ENCODE measurements at places on chromosomes 1 and 21. TPM values are rescaled to one million over a fixed set of nuclear protein-coding genes. Genes with fewer than 3 reads are reported as not detected.

- peak; percentile 28 for DNase-seq
These were observed 210.3 kb downstream of the URB2 start for GRCh38 chr1:229836324-229836723.

Gene AGBL4
- not detected for total RNA-seq

- DNase-seq, result no peak
These were observed 87.5 kb downstream of the WLS start for GRCh38 chr1:68144856-68145255.

Gene OR2L5
- total RNA-seq, result not detected

DNA sequence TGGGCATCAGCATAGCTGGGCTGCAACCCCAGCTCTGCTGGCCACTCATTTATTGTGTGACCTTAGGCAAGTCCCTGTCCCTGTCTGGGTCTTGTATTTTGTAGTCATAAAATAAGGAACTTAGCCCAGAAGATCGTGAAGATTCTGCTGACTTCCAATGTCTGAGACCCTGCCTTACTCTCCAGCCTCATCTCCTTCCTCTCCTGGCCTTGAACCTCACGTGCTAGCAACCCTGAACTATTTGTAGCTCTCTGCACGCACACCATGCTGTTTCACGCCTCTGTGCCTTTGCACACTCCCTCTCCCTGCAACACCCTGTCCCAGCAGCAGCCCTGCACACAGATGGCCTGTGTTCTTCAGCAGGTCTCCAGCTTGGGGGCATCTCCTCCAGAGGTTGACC, 121.1 kb downstream of the LACTBL1 start:
- no peak for DNase-seq

DNA sequence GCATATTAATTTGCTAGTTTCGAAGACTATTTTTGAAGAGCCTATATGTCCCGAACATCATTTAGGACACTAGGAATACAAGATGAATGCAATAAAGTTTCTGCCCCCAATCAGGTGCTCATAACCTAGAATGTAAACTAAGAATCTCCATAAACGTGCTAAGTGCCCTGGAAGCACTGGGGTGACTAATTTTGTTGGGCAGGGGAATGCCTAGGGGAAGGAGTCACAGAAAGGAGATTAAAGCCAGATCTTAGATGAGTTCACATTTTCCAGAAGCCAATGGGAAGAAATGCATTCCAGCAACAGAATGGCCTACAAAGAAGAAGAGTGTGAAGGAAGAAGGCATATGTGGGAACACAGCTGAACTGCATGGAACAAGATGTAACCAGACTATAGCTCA, 19.5 kb downstream of the SCYL3 start:
- DNase-seq, result no peak

DNA sequence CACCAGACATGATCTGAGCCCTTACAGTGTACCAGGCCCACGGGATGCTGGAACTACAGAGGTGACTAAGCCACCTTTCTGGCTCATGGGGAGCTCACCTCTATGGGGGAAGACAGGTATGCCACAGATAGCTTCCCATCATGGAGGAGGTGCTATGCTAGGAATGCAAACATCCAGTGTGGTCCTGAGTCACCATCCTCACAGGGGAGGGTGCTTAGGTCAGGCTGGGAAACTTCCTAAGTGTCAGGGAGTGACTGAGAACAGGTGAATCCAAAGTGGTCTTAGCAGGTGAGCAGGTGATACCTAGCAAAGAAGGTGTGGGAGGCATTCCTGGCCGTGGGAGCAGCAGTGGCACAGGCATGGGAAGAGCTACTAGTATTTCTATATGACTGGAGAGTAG, 8.6 kb upstream of the RASSF5 start:
- no peak for DNase-seq

Gene DNAH14
- total RNA-seq, result 21.5 TPM

Gene RSPO1
- not detected for total RNA-seq

GRCh38 chr1:230231774-230232145, 164.7 kb downstream of the GALNT2 start:
- no peak for DNase-seq

GRCh38 chr1:14522077-14522925, 76.2 kb upstream of the KAZN start:
- DNase-seq, result peak; percentile 13

Gene CCT3
- 472 TPM for total RNA-seq

DNA sequence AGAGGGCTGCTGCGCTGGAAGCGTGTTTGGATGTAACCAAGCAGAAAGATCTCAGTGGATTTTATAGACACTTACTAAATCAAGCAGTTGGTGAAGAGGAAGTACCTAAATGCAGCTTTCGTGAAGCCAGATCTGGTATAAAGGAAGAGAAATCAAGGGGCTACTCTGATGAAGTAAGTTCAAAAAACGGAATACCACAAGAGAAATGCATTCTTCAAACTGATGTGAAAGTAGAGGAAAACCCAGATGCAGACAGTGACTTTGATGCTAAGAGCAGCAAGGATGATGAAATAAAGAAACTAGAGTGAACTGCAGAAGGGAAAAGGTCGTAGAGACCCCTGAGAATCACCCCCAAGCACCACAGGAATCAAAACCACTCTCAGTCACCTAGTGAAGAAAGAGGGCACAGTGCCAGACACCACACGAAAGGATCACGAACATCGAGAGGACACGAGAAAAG, 40.8 kb upstream of the NEXN start:
- no peak for DNase-seq

- DNase-seq, result no peak
These were observed 207.4 kb downstream of the GABPA start for GRCh38 chr21:25942135-25942534.

DNA sequence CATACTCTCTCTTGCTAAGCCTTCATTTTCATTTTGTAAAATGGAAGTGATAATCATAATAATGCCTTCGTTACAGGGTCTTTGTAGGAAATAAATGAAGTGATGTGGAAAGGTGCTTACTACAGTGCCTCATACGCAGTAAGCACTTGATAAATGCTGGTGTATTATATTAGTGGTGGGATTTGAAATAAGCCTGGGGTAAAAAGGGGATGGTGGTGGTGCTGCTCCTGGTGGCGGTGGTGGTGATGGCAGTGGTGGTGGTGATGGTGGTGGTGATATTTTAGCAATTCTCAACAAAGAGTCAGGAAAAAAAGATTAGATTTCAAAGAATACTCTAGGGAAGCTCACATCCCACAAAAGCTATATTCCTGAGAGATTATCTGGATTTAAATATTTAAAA, 35.5 kb upstream of the ATP1B1 start:
- DNase-seq, result no peak

DNA sequence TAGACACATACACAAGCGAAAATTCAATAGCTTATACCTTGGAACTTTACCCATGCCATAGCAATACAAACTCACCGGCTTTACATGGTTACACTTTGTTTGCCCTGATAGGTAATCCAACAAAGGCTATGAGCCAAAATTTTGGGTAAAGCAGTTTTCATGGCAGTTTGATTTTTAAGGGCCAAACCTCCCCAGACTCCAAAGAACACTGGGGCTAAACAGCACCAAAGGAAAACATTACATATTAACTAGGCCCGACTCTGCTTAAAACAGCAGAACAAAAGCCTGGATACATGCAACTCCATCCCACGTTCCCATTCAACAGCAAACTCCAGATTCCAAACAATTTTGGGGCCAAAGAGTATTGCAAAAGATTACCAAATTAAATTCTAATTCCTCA, 4.4 kb upstream of the TMEM125 start:
- no peak for DNase-seq

DNA sequence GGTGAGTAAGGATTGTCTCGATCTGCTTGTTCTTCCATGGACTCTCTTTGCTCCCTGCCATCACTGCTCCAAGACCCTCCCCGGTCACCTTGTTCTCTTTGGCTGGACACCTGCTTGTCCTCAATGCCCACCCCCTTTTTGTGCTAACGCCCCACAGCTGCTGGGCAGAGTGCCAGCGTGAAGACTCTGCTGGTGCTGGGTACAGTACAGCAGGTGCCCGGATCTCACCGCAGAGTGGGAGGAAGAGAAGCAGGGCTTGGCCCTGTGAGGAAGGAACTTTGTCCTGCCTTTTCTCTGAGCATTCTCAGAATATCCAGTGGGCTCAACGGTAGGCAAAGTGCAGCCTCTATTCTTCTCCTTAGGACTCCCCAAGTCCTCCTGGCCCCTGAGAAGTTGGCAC, 90.1 kb downstream of the PLXNA2 start:
- no peak for DNase-seq

Gene TSPAN1
- total RNA-seq, result 2.4 TPM

- DNase-seq, result no peak
These were observed 664.4 kb downstream of the PTPRU start for GRCh38 chr1:29900712-29901111.

Gene UBL4B
- total RNA-seq, result not detected

Gene TRABD2B
- not detected for total RNA-seq

Gene RPTN
- total RNA-seq, result not detected

Gene FMO3
- not detected for total RNA-seq

Gene SMCP
- not detected for total RNA-seq

DNA sequence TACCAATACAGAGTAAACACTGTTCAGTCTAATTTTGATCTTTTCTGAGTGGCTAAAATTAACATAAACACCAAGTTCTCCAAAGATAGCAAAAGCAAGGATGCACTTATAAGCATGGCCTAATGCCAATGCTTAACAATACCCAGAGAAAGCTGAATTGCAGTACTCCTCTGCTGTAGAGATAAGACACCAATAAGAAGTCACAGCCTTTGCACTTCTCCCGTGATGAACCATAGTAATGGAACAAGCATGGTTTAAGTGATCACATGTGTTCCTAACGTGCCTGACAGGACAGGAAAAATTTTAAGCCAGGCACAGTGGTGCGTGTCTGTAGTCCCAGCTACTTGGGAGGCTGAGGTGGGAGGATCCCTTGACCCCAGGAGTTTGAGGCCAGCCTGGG, 5.6 kb downstream of the PRDX1 start:
- no peak for DNase-seq

DNA sequence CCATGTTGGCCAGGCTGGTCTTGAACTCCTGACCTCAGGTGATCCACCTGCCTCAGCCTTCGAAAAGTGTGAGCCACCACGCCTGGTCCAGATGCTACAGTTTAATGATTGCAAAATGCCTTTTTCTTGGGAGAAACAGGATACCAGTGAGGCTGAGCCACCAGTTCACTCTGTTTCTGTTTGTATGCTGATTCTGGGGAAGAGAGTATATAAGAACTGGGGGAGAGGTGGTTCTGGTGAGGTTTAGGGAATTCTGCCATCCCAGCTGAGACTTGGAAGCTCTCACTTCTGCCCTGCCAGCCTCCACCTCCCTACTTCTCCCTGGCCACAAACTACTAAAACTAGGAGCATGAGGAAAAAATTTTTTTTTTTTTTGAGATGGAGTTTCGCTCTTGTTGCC, 8.1 kb upstream of the PMF1 start:
- no peak for DNase-seq

GRCh38 chr1:30328401-30329262, 394.8 kb downstream of the MATN1 start:
- DNase-seq, result no peak

Gene MCOLN3
- 4.1 TPM for total RNA-seq

DNA sequence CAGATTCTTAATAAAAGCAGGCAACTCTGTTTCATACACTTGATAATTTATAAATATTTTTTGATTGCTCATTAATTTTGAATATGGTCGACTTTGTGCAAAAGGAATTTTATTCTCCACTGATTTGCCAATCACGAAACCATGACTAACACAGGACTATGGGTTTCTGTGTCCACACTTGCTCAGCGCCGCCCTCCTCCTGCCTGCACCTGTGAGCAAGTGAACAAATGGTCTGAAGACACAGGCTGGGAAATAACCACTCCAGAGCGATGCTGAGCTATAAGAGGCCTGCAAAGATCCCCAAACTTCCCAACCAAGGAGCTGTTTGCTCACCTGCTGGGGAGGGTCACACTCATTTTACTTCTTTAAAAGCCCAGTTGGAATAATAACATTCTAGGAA, 19.6 kb downstream of the ABCB10 start:
- no peak for DNase-seq

DNA sequence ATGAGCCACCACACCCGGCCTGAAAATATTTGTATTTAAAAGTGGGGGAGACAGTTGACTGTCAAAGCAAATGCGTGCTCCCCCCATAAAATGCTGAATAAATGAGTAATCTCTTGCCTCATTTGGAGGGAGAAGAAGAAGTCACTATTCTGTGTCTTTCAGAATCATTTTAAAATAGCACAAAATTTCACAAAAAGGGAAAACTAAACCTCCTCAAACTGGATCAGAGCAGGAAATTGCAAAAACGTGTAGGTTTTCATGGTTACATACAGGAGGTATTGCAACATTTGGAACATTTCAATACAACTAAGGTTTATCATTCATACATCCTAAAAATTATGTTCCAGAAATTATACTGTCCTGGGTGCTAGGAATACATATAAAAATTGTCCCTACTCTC, 13.6 kb downstream of the MTF1 start:
- DNase-seq, result no peak

GRCh38 chr1:202694314-202694713, 15.9 kb downstream of the SYT2 start:
- DNase-seq, result no peak

Gene OR2M4
- total RNA-seq, result 0.05 TPM

Gene KLHDC9
- total RNA-seq, result 1.0 TPM

DNA sequence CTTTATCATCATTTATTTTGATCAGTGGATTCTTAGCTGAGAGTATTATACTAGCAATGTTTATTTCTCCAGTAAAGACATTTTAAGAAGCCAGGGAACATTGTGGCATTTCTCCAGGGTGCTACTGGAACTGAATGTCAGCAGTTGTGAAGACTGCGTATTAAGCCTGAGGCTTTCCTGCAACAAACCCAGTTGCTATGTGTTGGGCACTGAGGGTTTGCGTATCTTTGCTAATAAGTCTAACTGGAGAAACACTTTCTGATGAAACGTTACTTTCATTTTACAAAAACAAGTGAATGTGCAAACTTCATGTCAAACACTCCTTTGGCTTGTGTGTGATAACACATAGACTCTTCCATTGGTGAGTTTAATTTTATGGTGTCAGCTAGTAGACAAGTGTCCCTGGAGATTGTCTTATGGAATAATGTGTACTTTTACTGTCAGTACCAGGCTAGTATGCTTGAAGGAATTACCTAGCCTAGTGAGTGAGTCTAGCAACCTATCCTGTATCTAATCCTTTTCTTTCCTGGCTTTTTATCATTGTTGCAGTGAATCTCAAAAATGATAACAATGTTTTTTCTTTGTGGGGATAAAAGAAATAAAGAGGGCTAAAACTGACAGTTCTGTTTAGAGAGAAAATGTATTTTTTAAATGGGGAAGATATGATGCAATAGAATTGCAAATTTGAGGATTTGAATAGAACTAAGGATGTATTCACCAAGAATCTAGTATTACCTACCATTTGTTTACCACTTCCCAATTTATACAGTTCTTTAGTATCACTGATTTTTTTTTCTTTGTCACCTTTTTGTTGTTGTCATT, 70.1 kb downstream of the MTR start:
- no peak for DNase-seq

Gene OR6N1
- not detected for total RNA-seq

Gene OR2W3
- total RNA-seq, result 2.0 TPM

GRCh38 chr1:33388805-33389771, 41.8 kb downstream of the PHC2 start:
- DNase-seq, result no peak

Gene IGFN1
- 0.14 TPM for total RNA-seq
